ENCODE measurements at places on chromosomes 2 and 18. TPM values are rescaled to one million over a fixed set of nuclear protein-coding genes. Genes with fewer than 3 reads are reported as not detected.

GRCh38 chr2:113278742-113279139, at the start of gene PAX8:
Gene PAX8 (minus strand): TSS chr2:113278921. CDS start chr2:113278394, 527 bp downstream.
- H3K4me1 ChIP-seq: no peaks in the 10 kb centered on the region
- H3K36me3 ChIP-seq: no peaks in the 10 kb centered on the region
- H3K27me3 ChIP-seq: no peaks in the 10 kb centered on the region
- H3K4me3 ChIP-seq: no peak within 1 kb of the TSS
- H3K27ac ChIP-seq: no peak within 1 kb of the TSS

DNA sequence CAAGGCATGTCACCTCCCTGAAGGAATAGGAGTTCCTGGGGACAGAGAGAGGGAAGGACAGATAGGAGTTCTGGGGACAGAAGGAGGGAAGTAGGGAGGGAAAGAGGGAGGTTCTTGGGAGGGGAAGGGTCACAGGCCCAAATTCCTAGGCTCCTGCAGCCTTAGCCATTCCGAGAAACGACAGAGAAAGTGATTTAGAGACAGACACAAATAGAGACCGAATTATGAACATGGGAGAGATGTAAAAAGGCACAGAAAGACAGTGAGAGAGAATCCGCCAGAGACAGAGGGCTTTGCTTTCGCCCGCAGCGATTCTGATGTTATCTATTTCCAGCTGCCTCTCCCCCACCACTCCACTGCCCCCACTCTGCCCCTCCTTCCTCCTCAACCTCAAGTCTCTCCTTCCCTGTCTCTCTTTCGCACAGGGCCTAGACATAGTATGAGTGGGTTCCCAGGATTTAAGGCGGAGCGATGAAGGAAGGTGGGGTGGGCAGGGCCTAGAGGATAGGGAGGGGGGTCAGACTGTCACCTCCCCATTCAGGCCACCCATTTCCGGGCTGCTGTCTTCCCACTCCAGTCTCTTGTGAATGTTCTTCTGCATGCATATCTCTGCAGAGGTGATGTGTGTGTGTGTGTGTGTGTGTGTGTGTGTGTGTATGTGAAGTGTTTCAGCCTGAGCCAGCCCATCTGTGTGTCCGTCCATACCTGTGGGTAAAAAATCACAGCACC, 3.3 kb upstream of the WNT6 start:
- no peak for DNase-seq
- H3K27ac ChIP-seq: no peak overlapping the region
- H3K27me3 ChIP-seq: peaks cover 88% of the 10 kb centered on the region
- H3K4me3 ChIP-seq: no peak overlapping the region

GRCh38 chr18:23280844-23281243, 145.6 kb downstream of the CABLES1 start:
- no peaks in the 10 kb centered on the region for H3K36me3 ChIP-seq
- H3K27ac ChIP-seq: no peak overlapping the region
- no peak overlapping the region for H3K4me3 ChIP-seq
- H3K27me3 ChIP-seq: no peaks in the 10 kb centered on the region
- H3K4me1 ChIP-seq: no peaks in the 10 kb centered on the region

GRCh38 chr2:39568116-39568515, 97.6 kb upstream of the TMEM178A start:
- H3K4me3 ChIP-seq: no peak overlapping the region
- DNase-seq: no peak
- H3K4me1 ChIP-seq: no peaks in the 10 kb centered on the region

- no peaks in the 10 kb centered on the region for H3K4me1 ChIP-seq
- no peak for DNase-seq
- no peak overlapping the region for H3K27ac ChIP-seq
- no peaks in the 10 kb centered on the region for H3K27me3 ChIP-seq
Observed at GRCh38 chr18:6659963-6660725, 69.4 kb upstream of the ARHGAP28 start.

The CD8B2 gene
- polyA plus RNA-seq: 1.9 TPM

The CYP20A1 gene
- 6.8 TPM for polyA plus RNA-seq

The EVX2 gene
- not detected for polyA plus RNA-seq

The AQP12B gene
- 11.5 TPM for polyA plus RNA-seq

The PROM2 gene
- polyA plus RNA-seq: 17.9 TPM

The ACMSD gene
- polyA plus RNA-seq: 0.46 TPM

Measured in small intestine (tissue), 16 donors.